ENCODE measurements at places on chromosomes 12 and 14.

DNA sequence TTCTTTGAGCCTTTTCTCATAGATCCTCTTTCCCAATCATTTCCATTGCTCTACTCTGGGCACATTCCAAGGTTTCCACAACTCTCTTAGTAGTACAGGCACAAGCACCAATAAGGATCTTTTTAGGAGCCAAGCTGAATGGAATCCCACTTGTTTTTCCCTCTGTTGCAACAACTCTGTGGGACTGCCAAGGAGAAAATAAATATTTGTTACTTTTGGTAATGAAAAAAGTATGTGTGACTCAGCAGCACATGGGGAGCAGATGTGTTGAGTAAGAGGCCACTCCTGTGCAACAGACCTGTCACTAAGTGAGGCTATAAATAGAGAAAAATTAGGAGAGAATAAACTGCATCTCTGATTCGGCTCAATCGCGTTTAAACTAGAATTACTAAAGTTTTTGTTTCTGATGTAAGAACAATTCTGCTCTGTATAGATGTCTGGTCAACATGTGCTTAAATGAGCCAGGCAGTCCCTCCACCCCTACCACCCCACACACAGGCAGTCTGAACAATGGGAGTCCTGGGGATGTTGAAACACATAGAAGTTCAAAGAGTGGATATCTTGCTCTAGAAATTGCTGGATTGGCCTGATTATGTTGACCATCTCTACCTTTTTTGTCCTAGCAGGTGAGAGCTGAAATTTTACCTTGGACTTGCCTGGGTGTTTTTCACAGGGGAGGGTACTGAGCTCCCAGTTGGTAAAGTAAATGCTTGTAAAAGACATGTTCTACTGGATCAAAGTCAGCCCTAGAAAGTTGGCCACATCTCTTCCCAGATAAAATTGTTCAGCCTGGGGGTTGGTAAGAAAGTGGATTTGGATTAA lies 244.3 kb upstream of the NOVA1 start:
- DNase-seq: no peak

DNA sequence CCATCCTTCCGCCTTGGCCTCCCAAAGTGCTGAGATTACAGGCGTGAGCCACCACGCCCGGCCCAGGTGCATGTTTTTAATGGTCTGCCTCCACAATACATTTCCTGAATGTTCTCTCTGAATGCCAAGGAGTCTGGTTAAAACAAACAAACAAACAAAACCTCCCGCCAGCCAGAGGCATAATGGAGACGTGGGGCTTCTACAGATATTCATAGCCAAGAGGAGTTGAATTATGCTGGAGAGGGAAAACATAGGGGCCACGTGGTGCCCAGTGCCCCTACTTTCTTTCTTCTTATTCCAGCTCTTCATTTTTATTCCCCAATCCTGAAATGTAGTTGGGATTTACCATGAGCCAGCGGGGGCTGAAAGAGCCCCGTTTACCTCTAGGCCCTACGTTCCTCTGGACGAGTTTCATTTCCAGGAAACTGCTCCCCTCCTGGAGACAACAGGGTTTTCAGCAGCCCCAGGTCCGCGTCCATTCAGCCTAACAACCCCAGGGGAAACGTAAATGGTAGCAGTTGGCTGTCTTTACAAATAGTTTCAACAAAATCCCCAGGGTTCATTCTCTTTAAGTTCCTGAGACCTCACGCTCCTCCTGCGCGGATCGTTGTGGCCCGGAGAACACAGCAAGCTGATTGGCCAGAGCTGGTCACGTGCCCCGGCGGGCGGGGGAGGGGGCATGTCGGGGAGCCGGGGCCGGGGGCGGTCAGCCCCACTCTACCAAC lies 108.5 kb upstream of the ESRRB start:
- DNase-seq: no peak

- DNase-seq: no peak
Measured at GRCh38 chr14:78344290-78344689, 174.1 kb downstream of the NRXN3 start.

DNA sequence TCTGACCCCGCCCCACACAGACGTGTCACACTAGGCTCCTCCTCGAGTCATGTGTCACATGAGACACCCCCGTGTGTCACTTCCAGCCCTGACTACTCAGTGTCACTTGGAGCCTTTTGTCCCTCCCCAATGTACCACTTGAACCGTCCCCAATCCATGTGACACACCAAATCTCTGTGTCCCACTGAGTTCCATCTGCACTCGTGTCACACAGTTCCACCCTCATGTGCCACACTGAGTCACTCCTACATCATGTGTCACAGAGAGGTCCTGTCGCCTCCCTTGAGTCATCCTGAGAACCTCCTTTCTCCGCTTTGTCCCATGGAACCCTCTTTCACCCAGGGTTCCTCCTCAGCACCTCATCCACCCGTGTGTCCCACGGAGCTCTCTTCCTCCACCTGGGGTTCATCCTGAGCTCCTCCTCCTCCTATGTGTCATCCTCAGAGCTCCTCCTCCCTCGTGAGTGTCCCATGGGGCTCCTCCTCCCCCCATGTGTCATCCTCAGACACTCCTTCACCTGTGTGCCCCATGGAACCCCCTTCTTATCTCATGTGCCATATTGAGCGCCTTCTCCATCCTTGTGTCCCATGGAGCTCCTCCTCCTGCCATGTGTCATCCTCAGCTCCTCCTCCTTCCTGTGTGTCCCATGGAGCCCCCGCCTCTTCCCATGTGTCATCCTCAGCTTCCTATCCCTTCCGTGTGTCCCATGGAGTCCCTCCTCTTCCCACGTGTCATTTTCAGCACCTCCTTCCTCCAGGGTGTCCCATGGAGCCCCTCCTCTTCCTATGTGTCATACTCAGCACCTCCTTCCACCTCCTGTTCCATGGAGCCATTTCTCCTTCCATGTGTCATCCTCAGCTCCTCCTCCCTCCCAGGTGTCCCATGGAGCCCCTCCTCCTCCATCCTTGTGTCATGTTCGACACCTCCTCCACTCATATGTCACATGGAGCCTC lies 32.0 kb downstream of the RTL1 start:
- no peak for DNase-seq

DNA sequence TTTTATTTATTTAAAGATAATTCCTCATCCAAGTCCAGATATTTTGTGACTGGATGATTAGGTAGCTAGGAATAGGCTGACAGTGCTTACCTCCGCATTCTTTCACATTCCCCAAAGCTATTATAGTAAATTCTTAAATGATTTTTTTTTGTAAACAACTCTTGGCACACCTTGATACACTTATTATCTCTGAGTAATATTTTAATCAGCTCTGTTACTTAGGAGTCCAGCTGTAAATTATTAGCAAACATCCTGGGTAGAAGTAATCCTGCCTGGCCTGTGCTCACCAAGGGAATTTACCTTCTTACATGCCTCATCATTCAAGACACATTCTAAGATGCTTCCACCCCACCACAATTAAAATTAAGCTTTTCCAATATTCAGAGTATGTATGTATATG lies 186.1 kb downstream of the SLC2A13 start:
- DNase-seq: no peak

DNA sequence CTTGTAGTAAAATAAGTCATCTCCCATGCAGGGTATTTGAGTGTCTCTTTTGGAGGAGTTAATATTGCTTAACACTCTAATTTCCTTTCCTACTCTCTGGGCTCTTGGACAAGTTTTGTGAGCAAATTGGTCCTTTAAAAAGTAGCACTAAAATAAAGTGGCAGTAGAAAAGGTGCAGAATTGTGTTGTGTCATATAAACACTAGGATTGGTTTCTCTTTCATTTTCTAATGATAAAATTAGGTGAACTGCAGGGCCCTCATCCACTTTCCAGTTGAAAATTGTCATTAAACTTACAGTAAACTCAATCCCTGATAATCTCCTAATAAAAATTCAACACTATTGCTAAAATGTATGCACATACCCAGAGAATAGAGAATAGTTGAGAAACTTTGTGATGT lies 42.6 kb upstream of the REP15 start:
- DNase-seq: no peak

- no peak for DNase-seq
Measured at GRCh38 chr14:28773176-28773575, 6.6 kb downstream of the FOXG1 start.

- DNase-seq: no peak
Measured at GRCh38 chr12:113105606-113106271, 29.8 kb downstream of the RASAL1 start.

- DNase-seq: no peak
Measured at GRCh38 chr12:86170051-86170450, 86.1 kb downstream of the MGAT4C start.

DNA sequence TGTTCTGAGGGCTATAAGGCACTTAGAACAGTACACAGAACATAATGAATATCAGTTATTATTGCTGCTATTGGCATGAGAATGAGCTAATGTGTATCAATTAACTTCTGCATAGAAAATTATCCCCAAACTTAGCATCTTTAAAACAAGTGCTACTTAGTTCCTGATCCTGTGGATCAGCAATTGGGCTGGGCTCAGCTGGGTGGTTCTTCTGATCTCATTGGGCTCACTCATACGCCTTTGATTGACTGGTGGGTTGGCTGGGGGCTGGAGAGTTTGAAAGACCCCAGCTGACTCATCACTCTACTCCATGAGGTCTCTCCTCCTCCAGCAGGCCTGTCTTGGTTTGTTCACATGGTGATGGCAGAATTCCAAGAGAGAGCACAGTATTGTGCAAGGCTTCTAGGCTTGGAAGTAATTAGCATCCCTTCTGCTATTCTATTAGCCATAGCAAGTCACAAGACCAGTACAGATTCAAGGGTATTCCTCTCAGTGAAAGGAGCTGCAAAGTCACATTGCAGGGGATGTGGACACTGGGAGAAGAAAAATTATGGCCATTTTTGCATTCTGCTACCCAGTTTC lies 27.2 kb upstream of the HSPB8 start:
- no peak for DNase-seq

DNA sequence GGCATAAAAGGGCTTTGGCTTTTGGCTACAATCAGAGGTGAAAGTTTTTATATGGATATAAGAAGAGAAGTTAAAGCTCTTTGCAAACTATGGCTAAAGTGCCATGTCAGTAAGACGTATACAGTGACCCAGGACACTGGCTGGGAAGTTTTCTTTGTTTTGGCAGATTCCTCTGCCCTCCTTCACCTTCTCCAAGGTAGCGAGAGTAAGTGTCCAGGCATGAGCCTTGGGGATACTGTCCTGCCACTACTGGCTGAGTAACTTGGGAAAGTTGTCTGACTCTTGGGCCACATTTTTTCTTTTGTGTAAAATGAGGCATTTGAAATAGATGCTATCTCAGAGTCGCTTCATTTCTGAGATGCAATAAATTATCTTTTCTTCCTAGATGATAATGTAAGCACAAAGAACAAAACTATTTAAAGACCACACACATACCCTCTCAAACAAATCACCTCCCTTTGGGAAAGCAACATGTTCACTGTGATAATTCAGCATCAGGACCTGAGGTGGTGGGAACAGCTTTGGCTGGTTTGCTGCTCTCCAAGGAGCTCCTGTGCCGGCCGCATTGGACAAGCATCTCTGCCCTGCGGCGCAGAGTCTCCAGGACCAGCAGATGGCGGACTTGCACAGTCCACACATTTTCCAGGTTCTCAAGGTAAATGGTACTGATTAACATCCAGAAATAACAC lies 106.3 kb downstream of the PTCSC3 start:
- DNase-seq: peak; percentile 32

- no peak for DNase-seq
Measured at GRCh38 chr12:124732275-124733075, 131.2 kb downstream of the SCARB1 start.

DNA sequence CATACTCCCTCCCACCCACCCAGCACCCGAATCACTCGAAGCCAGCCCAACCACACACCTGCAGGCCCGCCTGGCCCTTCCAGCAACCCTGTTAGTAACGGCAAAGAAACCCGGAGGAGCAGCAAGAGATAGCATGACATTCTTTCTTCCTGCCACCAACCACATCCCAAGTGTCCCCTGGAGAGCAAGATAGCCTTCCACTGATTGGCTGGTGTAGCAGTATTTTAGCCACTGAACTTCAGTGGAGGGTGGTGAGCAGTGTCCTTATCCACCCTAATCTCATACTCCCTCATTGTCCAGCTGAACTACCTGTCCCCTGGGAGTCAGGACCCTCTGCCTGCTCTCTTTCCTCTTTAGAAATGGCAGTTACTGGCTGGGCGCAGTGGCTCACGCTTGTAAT lies 769 bp upstream of the SLC39A5 start:
- no peak for DNase-seq

- no peak for DNase-seq
Measured at GRCh38 chr14:99781091-99781490, 12.1 kb upstream of the EML1 start.
